ENCODE measurements at places on chromosomes 4 and X. TPM values are rescaled to one million over a fixed set of nuclear protein-coding genes. Genes with fewer than 3 reads are reported as not detected.

Gene HS6ST2
- total RNA-seq = 0.82 TPM

Gene KIT
- total RNA-seq = 129 TPM

Gene TMSB15B
- 10.2 TPM for total RNA-seq

Gene HEPH
- total RNA-seq = 6.5 TPM

Gene TMEM144
- total RNA-seq = 2.7 TPM

Gene ENAM
- total RNA-seq = not detected

Gene NAT8L
- not detected for total RNA-seq

Gene COL4A6
- total RNA-seq = 8.1 TPM

- DNase-seq = no peak
Measured at GRCh38 chr4:175891231-175891630, 79.2 kb upstream of the GPM6A start.

GRCh38 chrX:22059775-22060174, 27.6 kb downstream of the PHEX start:
- no peak for DNase-seq

DNA sequence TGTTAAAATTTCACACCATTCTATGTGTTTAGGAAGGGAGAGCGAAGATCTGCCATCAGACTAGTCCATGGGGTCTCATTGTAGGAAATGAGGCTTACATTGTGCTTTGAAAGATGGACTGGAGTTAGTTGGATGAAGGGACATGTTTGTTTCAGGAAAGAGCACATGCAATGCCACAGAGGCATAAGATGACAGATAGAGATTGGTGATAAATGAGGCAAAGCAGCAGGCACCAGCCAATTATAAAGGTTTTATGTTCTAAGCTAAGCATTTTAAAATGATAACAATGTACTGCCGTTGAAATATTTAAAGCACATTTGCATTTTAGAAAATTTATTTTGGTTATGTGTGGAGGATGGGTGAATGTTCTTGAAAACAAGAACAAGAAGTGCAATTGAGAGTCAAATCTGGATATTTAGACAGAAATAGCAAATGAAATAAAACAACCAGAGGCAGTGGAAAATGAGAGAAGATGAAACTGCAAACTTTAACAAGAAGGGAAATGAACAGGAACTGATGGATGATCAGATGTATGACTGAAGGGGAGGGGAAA, 957.2 kb downstream of the FSTL5 start:
- no peak for DNase-seq

- DNase-seq = no peak
Measured at GRCh38 chrX:102651242-102652011, at the start of gene GPRASP1. Gene GPRASP1 (plus strand): TSS chrX:102651483. CDS start chrX:102653914, 2,431 bp downstream.

DNA sequence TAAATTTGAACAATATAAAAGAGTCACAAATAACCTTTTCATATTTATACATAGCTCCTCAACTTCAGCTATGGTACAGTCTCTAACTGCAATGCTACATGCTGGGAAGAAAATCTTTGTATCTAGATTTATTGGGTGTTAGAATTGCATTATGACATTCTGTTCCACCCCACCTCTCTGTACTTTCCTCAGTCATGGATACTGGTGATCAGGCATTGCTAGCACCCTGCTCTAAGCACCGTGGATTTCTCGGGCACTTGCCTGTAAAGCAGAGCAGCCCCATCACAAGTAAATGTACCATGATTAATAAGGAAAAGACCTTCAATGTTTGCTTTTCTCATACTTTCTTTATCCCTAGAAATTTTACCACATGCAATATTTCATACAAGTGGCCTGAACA, 1028.9 kb upstream of the INTU start:
- no peak for DNase-seq

- no peak for DNase-seq
Measured at GRCh38 chr4:133147921-133148689, 989 bp upstream of the PCDH10 start.

DNA sequence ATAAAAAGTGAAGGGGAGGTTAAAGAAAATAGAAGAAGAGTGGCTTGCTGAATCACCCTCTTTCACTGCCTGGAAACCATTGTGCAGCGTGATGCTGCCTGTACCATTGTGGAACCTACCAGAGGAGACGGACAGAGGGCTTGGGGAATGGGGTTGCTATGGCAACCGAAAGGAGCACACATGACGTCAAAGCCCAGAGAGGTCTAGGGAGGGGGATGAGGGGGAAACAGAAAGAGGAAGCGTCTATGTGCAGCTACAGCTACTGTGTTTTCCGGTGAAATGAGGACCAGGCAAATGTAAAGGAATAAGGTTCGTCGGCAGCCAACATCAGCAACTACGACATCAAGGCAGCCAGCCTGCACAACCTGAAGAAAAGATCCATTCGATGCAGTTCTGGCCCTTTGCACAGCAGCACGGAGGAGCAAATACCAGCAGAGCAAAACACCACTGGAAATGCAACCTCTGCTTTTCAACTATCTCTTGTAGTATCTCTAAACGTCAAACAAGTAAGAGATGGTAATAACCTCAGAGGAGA, at the start of gene MAPK10:
Gene MAPK10, minus strand, starts transcription at position 110 of the 535 bp plus-strand sequence.
- DNase-seq = peak; percentile 47

GRCh38 chr4:77446601-77447000, 159.0 kb upstream of the CXCL13 start:
- DNase-seq = no peak

- DNase-seq = no peak
Measured at GRCh38 chr4:6391186-6391851, 81.1 kb downstream of the PPP2R2C start.

DNA sequence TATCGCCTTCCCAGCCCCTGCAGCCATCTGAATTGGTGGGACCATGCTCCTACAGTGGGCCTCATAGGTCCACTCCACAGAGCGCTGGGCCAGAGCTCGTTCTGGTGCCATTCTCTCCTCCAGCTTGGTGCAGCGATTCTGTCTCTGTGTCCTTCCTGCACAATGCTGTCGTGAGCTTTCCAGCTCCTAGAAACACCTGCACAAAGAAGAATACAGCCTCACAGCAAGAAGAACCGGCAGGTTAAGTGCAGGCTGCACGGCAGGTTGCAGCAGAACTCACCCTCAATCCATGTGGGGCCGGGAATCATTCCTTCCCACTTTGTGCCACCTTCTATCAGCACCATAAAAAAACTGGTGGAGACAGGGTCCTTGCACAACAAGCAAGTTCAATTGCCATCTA, 101.2 kb upstream of the ENPP6 start:
- no peak for DNase-seq

Data from glomerular endothelial cell (primary cell).